ENCODE measurements at places on chromosomes 1 and 21.

DNA sequence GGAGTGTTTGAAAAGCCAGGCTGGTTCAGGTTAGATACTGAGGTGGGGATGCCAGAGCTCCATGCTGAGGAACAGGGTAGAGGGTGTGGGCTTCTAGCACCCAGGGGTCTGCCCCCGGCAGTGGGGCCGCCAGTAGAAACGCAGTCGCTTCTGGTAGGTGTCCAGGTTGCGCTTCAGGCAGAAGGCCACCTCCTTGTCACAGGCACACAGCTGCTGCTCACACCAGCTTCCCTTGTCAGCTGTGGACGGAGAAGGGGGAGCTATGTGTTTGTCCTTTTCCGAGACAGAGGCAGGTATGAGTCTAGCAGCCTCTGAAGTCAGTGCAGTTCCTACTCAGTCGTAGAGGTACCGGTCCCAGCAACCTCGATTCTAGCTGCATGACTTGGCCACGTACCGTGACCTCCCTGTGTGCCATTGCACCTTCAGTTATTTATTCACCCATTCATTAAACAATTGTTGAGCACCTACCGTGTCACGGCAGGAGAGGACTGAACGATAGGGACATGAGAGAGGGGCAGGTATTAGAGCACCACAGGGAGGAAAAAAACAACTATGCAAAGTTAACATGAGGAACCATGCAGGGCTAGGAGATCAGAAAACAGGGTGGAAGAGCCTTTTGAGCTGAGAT lies 5.2 kb downstream of the PLA2G2D start:
- no peak for DNase-seq

DNA sequence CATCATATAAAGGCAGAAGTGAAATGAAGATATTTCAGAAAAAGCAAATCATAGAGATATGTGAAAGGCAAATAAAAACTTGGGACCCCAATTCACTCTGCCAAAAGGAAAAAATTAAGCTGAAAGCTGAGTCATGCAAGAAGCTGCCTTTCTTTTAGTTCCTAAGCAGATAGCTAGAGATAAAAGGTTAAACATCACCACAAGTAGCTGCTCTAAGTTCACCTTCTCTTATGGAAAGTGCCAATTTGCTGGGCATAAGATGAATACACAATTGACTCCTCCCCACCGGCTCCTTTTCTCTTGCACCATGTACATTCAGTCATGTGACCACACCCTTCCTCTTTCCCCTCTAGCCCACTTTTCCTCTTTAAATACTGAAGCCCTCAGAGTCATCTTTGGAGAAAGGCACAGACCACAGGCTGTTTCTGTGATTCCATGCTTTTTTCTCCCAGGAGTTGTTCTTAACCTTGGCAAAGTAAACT lies 5.4 kb upstream of the SUMO3 start:
- DNase-seq, result no peak

DNA sequence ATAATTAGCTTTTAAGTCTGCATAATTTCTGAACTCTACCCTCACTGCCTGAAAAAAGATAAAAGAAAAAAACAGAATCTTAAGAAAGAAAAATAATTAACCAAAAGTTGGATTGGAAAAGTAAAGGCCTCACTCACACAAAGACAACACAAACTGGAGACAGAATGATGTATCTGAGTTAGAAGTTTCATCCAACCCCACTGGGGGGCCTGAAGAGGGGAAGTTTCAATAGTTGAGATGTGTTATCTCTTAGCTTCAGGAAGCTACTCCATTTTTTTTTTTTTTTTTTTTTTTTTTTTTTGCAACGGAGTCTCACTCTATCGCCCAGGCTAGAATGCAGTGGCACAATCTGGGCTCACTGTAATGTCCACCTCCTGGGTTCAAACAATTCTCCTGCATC lies 19.9 kb downstream of the SYDE2 start:
- DNase-seq, result no peak

- no peak for DNase-seq
These were observed 59.7 kb downstream of the MYOM3 start for GRCh38 chr1:24052220-24052619.

- peak; percentile 75 for DNase-seq
These were observed 17.4 kb downstream of the CELA3A start for GRCh38 chr1:22018583-22019559.
